ENCODE measurements at places on chromosomes 7 and 10.

- no peak for DNase-seq
These were observed 136.4 kb upstream of the FGFR2 start for GRCh38 chr10:121734589-121735045.

- DNase-seq: no peak
These were observed 777 bp downstream of the BICC1 start for GRCh38 chr10:58513188-58514110.

- no peak for DNase-seq
These were observed 388.8 kb upstream of the PHF14 start for GRCh38 chr7:10584886-10585285.

GRCh38 chr7:157018997-157019608 is 8.6 kb upstream of the MNX1 start:
- DNase-seq: no peak

- DNase-seq: no peak
These were observed 112.7 kb downstream of the CDH23 start for GRCh38 chr10:71509444-71509843.

DNA sequence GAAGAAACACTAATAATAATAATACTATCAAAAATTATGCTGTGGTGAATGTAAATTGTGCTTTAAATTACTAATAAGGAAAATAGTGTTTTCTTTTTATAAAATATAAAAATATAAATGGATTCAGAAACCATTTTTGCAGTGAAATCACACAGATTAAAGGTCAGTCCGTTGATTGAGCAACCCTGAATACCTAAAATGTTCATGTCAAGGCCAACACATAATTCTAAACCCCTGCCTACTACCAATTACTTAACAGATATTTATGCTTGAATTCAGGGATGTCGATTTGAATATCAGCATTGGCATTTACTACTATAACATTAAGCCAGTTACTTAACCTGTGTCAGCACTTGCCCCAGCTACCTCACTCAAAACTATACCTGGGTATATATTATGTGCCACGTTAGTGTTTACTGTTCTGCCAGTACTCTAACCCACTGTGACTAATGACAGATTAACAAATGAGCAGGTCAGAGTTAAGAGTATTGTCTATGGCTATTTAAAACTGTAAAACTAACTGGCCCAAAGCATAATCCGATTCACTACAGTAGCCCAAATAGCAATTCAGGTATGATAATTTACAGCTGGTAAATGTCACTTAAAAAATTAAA is 165.0 kb downstream of the KMT2E start:
- no peak for DNase-seq

DNA sequence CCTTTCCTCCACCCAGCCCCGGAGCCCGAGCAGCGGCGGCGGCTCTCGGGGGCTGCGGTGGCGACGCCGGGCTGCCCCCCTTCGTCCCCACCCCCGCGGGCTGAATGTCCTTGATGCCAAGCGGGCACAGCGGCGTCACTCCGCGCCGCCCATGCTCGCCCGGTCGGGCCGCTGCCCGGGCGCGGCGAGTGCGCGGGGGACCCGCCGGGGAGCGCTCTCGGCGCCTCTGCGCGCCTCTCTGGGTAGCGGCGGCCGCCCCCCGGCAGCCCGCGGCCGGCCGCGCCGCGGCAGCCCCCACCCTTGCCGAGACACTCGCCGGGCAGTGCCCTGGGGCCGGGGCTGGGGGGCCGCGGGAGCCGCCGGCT is 433 bp upstream of the PLXNA4 start:
- no peak for DNase-seq

DNA sequence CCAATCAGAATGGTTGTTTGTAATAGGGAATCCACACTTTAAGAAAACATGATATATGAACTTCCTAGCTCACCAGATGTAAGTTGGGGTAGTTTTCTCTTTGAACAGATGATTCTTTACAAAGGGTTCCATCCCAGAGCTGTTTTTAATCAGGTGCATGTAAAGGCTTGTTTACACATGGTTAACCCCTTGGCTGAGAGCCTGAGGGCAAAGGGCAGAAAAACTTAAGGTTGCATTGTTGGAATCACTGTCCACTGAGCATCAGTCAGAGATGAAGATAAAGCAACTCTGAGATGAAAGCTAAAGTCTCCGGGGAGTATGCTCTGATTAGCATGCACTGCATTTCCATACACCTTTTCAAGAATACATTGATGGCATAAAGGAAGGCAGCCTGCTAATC is 518.2 kb downstream of the SORCS3 start:
- no peak for DNase-seq

DNA sequence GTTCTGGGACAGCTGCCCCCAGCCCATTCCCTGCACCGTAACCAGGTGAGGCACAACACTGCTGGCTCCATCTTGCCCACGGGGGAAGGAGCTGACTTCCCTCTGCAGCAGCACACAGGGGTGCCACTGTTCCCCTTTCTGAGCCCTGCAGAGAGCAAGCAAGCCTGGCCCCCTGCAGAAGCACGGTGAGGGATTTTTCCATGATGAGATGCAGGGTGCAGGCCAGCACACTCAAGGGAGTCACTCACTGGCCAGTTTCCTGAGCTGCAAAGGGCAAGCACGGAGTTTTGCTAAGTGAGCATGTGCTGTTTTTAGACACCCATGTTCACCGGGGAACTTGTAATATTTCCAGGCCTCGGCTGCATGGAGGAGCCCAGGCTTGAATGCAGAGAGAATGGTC is 176.6 kb downstream of the PIP4K2A start:
- no peak for DNase-seq

DNA sequence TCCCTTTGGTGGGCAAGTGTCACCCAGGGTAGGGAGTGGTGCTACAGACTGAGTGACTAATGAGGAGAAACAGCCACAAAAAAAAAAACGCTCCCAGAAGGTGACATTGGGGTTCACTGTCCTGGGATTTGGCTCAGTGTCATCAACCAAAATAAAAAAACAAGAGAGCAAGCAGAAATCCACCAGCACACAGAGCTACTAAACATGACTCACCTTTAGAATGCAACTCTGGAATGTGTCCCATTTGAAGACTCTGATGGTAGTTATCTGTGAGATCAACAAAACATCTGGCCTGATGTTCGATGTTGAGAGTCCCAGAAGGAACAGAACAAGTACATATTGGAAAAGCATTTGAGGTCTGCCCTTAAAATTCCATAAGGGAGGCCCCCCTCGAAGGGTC is 200.3 kb upstream of the LYZL2 start:
- DNase-seq: no peak

GRCh38 chr7:13198727-13199126 is 511.3 kb downstream of the ARL4A start:
- no peak for DNase-seq

GRCh38 chr7:136184719-136185118 is 207.6 kb upstream of the MTPN start:
- no peak for DNase-seq

DNA sequence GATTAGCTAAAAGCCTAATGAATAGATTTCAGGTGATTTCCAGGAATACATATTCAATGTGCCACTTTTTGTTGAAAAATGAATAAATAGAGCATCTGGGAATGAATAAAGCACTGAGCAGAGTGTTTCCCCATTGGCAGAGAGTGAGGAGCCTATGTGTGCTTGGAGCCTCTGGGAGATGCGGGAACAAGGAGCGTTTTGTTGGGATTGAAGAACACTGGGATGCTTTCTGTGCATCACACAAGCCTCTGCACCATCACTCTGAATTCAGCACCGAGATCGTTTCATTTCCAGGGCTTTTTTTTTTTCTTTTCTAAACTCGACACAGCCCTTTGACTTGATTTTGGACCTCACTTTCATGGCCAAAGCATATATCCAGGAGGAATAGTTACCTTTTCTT is 111.4 kb downstream of the BAMBI start:
- DNase-seq: no peak

DNA sequence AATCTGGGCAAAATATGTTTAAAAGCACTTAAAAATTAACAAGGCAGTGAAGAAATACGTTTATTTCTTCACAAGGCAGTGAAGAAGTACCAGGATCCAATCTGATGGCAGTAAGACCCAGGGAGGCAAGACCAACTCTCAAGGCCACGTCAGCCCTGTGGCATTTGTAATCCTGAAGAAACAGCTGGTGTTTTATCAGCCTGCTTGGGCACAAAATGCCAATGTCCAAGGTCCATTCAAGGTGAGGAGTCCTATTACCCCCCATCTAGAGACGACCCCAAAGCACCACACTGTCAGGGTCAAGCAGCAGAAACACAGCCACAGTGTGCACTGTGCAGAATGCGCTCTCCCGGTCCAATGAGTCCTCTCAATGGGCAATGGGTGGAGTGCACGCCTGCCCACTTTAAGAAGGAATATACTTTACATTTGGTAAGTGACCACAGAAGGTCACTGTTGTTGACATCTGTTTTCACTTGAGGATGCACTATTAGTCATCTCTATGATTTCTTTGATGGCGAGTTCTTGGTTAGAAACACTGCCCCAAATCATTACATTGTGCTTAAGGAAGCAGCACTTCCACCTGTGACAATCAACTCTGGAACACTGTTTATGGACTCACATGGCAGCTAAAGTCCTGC is 12.8 kb downstream of the CPXM2 start:
- no peak for DNase-seq

DNA sequence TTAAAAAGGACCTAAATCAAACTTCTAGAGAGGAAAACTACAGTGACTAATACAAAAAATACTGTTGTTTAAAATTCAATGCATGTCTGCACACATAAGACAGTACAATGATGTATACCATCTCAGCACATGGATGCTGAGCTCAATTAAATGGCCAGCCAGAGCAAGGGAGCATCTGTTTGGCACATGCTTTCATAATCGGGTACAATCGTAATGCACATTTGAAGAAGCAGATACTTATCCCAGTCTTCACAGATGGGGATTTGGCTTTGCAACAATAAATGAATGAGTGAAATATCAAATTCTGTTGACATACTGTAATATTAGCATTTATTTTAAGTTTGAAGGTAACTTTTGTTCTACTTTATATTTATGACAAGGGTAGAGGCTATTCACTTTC is 187.8 kb downstream of the CRPPA start:
- DNase-seq: no peak

DNA sequence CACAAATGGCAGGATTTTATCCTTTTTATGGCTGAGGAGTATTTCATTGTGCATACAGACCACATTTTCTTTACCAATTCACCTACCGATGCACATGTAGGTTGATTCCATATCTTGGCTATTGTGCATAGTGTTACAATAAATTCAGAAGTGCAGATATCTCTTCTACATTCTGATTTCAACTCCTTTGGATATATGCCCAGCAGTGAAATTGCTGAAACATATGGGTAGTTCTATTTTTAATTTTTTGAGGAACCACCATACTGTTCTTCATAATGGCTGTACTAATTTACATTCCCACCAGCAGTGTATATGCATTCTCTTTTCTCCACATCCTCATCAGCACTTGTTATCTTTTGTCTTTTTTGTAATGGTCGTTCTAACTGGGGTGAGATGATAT is 1290.3 kb downstream of the XPNPEP1 start:
- no peak for DNase-seq

GRCh38 chr10:65294329-65294728 is 1631.5 kb upstream of the LRRTM3 start:
- DNase-seq: no peak

GRCh38 chr7:124893140-124893827 is 36.3 kb downstream of the POT1 start:
- DNase-seq: no peak

GRCh38 chr10:33333260-33334101 is 986 bp downstream of the NRP1 start:
- DNase-seq: no peak

DNA sequence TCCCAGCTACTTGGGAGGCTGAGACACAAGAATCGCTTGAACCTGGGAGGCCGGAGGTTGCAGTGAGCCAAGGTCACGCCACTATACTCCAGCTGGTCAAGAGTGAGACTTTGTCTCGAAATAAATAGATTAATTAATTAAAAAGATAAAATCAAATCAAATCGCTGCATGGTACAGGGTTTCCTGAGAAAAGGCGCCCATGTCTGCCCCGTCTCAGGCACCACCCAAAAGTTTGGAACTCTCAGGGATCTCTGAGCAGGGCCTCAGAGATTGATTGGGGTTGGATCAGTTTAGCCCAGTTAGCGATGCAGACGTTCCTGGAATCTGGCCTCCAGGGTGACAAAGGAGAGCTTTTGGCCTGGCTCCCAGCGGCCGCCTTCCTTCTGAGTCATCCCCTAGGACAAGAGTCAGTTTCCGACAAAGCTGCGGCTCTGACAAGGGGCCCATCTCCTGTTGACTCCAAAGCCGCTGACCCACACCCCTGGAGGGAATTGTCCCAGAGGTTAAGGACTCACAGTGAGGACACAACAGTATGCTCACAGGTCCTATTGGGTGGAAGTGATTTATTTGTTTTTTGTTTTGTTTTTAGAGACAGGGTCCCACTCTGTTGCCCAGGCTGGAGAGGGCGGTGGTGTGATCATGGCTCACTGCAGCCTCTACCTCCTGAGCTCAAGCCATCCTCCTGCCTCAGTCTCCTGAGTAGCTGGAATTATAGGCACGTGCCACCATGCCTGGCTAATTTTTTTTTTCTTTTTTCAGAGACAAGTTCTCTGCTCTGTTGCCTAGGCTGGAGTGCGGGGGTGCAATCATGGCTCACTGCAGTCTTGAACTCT is 6.8 kb downstream of the ORAI2 start:
- no peak for DNase-seq

GRCh38 chr10:109931163-109931562 is 7.9 kb upstream of the XPNPEP1 start:
- no peak for DNase-seq

DNA sequence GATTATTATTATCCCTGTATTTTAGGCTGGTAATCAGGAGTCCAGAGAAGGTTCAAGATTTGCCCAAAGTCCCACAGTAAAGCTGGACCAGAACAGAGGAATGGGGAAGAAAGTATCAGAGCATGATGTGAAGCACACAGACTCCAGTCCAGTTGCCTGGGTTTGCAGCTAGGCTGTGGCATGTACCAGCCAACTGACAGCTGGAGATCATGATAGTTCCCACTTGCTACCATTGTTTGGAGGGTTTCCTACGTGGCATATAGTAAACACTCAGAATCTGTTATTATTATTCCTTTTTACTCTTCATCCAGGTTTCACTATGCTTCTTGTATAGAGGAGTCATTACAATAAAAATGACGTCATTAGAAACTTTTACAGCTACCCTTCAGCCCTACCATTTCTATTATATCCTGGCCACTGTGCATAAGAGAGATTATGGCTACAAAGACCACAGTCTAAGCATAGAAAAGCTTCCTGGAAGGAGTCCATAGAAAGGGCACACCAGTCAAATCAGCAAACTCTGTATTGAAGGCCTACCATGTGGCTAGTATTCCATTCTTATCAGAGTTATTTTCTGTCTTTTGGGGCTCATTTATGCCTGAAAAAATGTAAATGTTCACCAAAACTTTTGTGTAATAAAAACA is 66.6 kb downstream of the MTPN start:
- DNase-seq: no peak

DNA sequence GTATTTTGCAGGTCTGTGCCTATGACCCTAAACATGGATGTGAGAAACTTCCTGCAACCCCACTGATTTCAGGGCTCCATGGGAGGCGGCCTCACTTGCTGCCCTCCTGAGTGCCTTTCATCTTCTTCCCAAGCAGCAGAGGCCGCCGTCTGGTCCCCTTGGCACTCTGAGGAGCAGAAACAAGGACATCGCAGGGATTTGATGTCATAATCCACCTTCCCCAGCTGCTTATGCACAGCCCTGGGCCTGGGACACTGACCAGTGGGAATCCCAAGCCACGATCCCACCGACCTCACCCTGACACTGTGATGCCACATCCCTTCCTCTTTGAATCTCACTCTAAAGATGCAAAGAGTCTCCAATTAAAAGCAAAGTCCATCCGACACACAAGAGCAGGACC is 7.7 kb downstream of the CAMK2G start:
- DNase-seq: no peak
